ENCODE measurements at places on chromosomes 7 and 10.
A peak's percentile ranks its signal among the peaks of the same experiment; 100 is the strongest.

DNA sequence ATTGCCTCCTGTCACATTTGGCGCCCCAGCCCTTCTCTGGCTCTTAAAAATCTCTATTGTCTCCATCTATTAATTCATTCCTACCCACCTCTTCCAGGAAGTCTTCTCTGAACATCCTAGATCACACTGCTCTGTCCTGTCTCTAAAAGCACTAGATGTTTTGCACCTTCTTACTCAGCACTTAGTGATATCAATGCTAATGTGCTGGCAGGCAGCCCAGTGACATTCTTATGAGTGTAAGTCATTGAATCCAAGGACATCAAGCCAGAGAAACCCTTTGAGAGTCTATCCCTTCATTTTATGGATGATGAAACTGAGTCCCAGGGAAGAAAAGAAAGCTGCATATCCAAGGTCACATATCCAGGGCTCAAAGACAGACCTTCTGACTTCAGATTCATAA, 48.3 kb upstream of the PAX2 start:
- peak; percentile 39 for DNase-seq

DNA sequence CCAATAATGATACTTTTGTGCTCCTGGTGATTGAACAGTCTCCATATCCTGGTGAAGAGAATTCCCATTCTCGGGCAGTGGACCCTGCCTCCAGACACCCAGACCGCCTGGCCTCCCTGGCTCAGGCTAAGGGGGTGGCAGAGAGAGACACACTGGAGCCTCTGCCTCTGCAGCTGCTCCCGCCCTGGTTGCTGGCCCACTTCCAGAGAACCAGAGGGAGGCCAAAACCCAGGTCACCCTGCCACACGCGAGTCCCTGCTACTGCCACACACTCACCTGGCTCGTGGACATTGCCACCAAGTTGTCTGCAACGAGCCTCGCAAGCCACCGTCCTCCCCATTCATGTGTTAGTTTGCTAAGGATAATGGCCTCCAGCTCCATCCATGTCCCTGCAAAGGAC, 221.8 kb downstream of the HPSE2 start:
- DNase-seq: no peak

- DNase-seq: no peak
These were observed 50.3 kb upstream of the PIP4K2A start for GRCh38 chr10:22764639-22765038.

DNA sequence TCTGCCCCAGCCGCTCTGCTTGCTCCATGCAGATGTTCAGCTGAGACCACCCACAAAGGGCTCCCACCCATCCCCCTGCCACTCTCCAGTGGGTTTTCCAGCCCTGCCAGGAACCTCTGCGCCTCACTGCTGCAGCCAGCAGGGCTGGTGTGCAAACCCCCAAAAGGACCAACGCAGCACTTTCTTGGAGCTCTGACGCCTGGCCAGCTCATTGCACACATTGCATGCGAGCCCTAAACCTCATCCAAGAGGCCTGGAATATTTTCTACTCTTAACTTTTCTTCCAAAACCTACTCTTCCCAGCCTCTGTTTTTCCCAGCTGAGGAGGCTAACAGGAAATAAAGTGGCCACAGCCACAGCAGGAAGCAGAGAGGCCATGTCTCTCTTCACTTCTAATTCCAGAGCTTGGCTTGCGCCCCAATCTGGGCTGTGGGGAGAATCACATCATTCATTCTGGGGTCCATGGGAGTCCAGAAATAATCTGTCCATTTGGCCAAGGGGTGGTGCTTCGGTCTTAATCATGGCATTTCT, 4.6 kb upstream of the FAM170B start:
- no peak for DNase-seq

DNA sequence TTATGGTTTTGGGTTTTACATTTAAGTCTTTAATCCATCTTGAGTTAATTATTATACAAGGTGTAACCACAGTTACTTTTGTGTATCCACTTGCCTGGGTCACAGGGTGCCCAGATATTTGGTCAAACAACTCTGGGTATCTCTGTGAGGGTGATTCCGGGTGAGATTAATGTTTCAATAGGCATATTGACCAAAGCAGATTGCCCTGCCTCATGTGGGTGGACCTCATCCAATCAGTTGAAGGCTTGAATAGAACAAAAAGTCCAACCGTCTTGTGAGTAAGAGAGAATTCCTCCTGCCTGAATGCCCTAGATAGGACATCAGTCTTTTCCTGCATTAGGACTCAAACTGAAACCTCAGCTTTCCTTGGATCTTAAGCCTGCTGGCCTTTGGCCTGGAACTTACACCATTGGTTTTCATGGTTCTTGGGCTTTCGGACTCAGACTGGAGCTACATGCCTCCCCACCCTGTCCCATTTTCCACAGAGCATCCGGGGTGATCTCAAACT, 68.9 kb upstream of the ST8SIA6 start:
- DNase-seq: no peak

DNA sequence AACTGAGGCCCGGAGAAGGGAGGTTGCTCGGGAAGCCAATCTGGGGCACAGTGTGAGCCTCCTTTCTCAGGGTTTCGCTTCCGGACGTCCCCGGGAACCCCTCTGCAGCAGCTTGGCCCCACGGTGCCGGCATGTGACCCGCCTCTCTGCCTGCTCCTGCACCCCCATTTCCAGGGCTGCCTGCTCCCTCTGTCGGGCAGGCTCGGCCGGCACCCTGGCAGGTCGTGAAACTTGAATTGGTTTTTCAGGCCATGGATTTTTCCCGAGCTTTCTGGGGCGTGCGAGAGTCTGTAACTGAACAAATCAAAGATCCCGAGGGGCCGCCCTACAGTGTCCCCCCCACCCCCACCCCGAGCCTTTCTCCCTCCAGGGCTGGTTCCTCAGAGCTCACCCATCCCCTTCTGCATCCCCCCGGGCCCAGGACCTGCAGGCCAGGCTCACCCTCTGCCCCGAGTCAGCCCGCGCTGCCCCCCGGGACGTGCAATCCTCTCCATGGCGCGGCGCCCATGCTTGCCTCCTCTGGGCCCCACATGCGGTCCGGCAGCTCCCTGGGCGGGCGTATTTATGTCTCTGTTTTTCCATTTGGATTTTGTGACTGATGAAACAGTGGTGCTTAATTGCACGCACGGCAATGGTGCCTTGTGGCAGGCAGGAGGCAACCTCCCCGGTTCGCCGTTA, 58.1 kb downstream of the UNCX start:
- no peak for DNase-seq

- DNase-seq: peak; percentile 35
These were observed 115.0 kb upstream of the ZNF438 start for GRCh38 chr10:31146491-31147209.

DNA sequence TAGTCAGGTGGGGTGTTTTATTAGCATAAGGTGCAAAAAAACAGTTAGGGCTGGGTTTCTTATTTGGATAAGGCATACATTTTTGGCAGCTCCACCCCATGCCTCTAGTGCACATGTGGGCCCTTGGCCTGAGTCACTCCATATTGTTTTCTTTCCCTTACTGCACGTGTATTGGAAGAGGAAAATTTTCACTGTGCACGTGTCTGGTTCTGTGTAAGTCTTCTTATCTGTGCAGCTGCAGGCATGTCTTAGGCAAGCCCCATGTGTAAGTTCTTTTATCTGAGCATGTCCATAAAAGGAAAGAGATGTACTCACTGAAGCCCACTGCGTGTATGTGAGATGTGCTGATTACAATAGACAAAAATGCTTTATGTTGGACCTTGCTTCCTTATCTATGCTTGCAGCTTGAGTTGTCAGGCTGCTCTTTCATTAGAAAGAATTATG, 540.3 kb upstream of the IGFBP3 start:
- no peak for DNase-seq

- no peak for DNase-seq
These were observed 226.5 kb upstream of the PITRM1 start for GRCh38 chr10:3398825-3399646.

- DNase-seq: no peak
These were observed 96.6 kb upstream of the LRRN3 start for GRCh38 chr7:110994028-110994967.

DNA sequence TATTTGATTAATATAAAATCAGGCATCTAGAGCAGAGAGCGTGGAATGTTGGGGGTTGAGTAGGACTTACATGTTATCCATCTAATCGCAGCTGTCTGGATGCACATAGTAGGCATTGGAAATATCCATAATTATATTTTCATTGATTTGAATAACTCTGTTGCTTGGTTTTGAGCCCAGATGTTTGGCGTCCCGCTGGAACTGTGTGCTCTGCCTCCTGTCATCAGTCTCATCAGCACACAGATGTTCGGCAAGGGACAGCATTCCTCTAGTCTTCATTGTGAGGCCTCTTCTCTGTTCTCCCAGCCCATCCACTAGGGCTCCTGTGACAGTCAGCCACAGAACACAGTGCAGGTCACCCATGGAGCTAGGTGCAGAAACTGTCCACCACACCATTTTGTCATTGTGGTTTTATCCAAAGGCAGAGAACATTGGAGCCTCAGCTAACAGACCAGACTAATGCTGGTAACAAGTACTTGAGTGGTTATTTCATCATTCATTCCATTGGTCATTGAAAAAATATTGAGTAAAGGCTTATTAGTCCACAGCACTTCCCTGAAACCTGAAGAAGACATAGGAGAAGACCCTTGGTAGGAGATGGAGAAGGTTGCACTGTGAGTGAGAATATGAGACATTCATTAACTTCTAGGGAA, 927.4 kb downstream of the LRMDA start:
- DNase-seq: no peak

DNA sequence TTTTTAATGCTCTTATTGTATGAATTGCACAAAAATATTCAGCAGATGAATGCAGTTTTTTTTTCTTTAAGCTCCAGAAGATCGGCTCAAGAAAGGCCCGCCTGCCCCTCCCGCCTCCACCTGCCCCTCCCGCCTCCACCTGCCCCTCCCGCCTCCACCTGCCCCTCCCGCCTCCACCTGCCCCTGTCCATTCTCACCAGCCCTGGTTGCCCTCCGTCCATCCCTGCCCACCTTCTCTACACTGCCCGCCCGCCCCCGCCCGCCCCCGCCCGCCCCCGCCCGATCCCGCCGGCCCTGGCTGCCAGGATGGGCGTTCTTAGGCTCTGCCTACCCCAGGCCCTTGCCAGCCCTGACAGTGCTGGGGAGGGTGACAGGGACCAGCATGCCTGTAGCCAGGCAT, 67.4 kb downstream of the GLRX3 start:
- DNase-seq: no peak

- DNase-seq: no peak
These were observed 85.7 kb downstream of the C10orf90 start for GRCh38 chr10:126584836-126585235.

GRCh38 chr10:90007226-90007625, 305.8 kb downstream of the KIF20B start:
- DNase-seq: peak; percentile 84

DNA sequence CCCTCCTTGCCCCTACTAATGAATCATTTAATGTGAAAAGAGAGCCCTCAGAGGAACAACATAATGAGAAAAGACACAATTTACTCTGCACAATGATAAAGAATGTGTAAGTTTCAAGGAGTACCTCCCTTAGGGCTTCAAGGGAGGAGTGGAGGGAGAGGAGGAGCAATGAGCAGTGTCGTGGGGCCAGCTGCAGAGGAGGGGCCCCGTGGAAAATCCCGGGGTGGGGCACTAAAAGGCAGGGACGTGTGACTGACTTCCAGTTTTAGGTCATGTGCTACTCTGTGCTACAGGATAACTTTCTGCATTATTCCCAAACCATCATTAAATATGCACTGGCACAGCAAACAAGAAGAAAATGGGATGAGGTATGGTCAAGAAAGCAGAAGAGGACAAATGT, 108.1 kb downstream of the ANLN start:
- DNase-seq: no peak

DNA sequence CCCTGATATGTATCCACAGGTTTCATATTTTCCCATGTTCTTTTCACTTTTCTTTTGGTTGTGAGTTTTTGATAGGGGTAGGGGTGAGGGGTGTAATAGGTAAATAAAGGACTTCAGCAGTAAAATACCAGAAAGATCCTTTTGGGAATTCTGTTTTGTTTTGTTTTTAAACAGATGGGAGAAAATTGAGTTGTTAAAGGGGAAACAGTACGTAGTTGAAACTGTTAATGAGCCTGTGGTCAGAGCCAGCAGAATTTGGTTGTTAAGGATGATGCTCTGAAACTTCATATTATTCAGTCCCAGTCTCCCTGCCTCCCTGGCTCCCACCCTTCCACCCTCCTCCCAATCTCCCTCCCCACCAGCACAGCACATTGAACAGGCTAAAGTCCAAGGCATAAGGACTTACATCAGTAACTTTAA, 195.9 kb downstream of the CREB5 start:
- DNase-seq: no peak

DNA sequence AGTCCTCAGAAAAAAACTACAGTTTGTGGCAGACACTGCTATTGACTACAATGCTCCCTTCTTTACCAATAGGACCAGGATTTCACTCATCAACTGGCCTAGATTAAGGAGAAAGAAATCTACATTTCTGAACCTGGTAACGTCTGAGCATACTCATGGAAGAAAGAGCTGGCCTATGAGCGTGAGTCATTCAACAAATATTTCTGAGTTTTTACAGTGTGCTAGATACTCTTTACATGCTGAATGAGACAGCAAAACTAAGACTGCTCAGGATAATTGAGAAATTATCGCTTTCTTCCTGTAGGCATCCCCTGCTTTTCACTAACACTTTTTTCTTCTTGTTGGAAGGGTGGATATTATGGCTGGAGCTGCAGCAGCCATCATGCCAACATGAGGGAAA, 609.7 kb downstream of the TNS3 start:
- peak; percentile 94 for DNase-seq

GRCh38 chr7:40909346-40909980, 774.7 kb downstream of the SUGCT start:
- no peak for DNase-seq

GRCh38 chr10:110765513-110766319, 106.0 kb upstream of the PDCD4 start:
- DNase-seq: no peak

GRCh38 chr7:145398758-145399157, 562.9 kb upstream of the TPK1 start:
- DNase-seq: no peak

- DNase-seq: no peak
These were observed 277.6 kb downstream of the KCND2 start for GRCh38 chr7:120550494-120551048.

- DNase-seq: no peak
These were observed 17.1 kb downstream of the GBX1 start for GRCh38 chr7:151150388-151150787.

All from HS-5 (cell line).